ENCODE measurements at places on chromosomes 1 and 21.

- no peak for DNase-seq
These were observed 51.4 kb downstream of the LRRC8B start for GRCh38 chr1:89576013-89576412.

GRCh38 chr1:10803971-10804820 is 7.8 kb upstream of the CASZ1 start:
- peak; percentile 14 for DNase-seq

- peak; percentile 29 for DNase-seq
These were observed 48.1 kb downstream of the ELAPOR1 start for GRCh38 chr1:109161858-109162606.

DNA sequence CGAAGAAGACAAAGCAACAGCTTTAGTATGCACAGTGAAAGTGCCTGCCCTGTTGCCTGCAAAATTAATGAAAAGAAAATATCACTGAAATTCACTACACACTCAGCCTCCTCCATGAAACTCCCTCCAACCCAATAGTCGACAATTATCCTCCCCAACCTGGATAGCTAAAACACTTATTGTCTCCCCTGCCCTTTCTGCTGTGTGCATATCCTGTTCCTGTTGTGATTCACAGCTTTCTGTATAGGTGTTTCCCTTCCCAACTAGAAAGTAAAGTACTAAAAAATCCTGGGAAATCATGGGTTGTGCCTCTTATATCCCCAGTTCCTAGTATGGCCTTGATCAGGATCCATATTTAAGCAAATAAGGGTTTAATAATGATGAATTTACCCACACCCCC is 412.1 kb downstream of the LTN1 start:
- no peak for DNase-seq

- peak; percentile 52 for DNase-seq
These were observed 1.9 kb downstream of the BTBD19 start for GRCh38 chr1:44810101-44810761.

- DNase-seq, result no peak
These were observed 15.5 kb downstream of the TRIM33 start for GRCh38 chr1:114495486-114495885.

GRCh38 chr1:207981976-207982375 is 71.1 kb upstream of the CD34 start:
- no peak for DNase-seq

GRCh38 chr1:23167353-23168078 is 1.1 kb downstream of the LUZP1 start:
- DNase-seq, result peak; percentile 50

GRCh38 chr1:225762444-225762843 is 15.2 kb upstream of the SRP9 start:
- no peak for DNase-seq

- DNase-seq, result no peak
These were observed 22.4 kb downstream of the NADK start for GRCh38 chr1:1755852-1756251.

DNA sequence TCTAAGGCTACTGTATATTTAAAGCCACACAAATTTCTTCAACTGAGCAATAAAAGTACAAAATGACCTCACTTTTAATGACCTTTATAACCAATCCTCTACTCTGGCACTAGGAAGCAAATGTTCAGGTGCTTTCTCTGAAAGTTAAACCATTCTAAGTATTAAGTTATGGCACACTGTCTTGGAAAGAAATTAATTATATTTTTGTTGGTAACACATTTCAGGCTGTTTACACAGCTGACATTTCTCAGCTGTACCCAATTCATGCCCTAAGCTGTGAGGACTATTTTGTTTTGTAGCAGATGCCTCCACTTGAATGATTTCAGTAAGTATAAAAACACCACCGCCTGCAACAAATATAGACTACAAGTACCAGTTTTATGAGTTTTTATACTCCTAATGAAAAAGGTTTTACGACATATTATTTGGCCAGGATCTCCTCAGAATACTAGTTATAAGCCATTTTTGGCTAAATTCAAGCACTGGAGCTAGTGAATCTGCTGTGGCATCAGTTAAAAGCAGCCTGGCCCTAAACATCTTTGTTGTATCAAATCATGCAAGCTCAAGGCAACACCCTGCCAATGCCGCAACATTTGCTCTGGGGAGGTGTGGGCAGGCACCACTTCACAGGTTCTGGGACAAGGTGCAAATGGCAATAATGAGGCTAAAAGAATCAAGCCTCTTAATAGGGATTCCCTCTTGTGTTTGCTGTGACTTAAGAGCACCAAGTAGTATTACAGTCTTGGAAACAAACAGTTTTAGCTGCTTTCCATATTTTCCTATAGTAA is 228.4 kb upstream of the DMRTA2 start:
- no peak for DNase-seq

DNA sequence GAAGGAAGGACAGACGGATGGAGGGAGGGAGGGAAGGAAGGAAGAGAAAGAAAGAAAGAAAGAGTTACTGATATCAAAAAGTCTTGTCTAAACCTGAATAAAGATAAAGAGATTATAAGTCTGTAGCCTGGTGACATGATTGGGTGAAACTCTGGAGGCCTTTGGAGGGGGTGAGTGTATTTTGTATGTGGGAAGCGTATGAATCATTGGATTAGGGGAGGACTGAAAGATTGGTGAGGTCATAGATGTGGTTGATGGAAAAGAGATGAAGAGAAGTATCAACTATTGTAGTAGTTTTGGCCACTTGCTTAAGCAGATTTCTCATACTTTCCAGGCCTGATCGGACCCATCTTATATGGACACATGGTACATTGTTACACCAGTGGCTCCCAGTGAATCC is 11.5 kb upstream of the KCNJ6 start:
- no peak for DNase-seq

GRCh38 chr1:35442734-35443133 is 114.5 kb downstream of the KIAA0319L start:
- peak; percentile 33 for DNase-seq

GRCh38 chr1:45842786-45843185 is 39.4 kb downstream of the MAST2 start:
- no peak for DNase-seq

DNA sequence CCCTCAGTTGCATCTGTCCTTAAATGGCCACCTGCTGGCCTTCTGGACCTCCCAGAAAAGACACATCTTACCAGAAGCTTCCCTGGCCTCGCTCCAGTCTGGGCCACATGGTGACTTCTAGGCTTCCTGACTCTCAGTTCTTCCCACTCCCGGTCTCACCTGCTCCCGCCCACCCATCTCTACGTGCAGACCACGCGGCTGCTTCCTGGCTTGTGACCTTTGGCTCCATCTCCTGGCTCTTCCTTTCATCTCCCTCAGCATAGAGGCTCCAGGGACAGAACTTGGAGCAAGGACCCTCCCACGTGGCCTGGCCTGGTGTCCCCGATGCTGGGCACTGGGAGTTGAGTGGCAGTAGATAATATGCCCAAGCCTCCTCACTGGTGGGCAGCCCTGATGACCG is 124.9 kb upstream of the IRF2BP2 start:
- no peak for DNase-seq

DNA sequence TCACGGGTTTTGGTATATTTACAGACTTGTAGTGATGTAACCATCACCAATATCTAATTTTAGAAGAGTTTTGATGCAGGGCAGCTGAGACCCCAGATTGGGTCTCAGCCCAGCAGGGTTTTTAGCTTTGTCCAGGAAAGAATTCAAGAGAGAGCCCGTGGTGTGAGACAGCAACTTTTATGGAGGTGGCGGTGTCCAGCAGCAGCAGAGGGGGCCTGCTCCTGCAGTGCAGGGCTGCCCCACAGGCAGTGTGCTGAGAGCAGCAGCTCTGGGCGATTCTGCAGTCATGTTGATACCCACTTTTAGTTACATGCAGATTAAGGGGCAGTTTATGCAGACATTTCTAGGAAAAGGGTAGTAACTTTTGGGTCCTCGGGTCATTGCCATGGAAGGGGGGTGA is 1.8 kb upstream of the EPHX1 start:
- no peak for DNase-seq

DNA sequence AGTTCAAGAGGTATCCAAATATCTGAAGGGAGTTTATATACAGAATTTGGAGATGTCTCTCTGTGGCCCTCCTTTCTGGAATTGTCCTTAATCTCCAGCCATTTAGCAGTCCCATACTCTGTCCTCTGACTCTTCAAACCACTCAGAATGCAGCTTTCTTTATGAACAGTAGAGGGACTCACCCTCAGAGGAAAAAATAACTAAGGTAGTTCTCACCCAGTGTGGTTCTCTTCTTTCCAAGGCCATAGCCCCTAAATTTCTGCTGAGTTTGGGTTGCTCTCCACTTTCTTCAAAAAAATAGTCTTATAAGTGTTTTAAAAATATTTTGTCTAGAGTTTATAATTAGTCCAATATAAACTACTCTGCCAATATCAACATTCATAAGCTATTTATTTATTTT is 369.7 kb downstream of the MATN1 start:
- DNase-seq, result no peak

Measured in stimulated activated CD4-positive, alpha-beta T cell treated with anti-CD3 and anti-CD28 coated beads, Interleukin-2, amount 100 ng/mL, for 24 hours (primary cell).